ENCODE measurements at places on chromosomes 12 and 14.

DNA sequence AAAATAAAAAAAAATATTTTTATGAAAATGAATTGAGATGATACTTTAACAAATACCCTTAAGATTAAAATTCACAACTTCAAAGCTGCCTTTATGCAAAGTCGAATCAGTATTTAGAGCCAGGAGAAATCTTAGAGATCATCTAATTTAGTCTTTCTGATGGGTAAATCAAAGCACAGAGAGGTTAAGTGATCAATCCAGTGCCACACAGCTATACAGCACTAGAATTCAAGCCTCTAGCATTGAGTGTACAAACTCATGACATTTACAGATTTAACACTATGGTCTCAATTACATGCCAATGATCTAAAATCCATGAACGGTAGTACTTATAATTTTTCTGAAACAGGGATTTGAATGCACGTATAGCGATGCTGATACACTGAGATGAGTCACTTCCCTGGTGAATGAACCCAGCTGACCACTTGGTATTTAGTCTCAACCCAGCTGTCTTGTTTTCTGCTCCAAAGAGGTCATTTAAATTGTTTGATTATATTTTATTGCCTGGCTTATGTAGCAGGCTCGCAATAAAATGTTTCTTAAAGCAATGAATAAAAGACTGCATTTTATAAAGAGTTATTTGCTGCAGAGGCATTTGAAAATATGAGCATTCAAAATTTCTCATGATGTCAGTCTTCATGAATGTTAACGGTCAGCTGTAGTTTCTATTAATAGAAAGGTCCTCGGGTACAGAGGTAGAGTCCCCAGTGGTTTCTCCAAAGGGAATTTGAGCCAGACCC, 152.4 kb upstream of the PRICKLE1 start:
- no peak for DNase-seq

GRCh38 chr12:31471051-31471450, 119.9 kb downstream of the DENND5B start:
- no peak for DNase-seq

- no peak for DNase-seq
These were observed 19.3 kb downstream of the SLC6A13 start for GRCh38 chr12:243381-243780.

GRCh38 chr12:102484428-102484958, 4.1 kb upstream of the IGF1 start:
- peak; percentile 48 for DNase-seq

DNA sequence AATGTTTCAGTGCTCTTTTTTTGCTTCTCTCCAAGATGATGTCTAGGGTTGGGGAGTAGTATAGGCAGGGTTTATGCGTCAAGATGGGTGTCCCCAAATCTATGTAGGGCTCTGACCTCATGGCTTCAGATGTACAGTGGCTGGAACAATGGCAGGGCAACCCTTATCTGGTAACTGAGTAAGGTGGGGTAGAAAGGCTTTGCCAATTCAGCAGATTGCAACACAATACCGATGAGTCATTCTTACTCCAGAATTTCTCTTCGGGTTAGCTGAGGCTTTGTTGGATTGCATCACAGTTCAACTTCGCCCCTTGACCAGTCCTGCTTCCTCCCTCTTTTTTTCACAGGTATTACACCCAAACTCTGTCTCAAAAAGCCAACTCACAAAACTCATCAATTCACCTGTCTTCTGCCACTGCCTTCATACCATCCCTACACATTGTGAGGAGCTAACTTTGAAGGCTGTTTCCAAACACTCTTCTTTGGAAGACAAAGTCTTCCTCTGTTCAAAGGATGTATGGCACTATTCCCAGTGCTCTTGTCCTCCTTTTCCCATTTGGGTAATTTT, 190.2 kb upstream of the CNOT2 start:
- no peak for DNase-seq

DNA sequence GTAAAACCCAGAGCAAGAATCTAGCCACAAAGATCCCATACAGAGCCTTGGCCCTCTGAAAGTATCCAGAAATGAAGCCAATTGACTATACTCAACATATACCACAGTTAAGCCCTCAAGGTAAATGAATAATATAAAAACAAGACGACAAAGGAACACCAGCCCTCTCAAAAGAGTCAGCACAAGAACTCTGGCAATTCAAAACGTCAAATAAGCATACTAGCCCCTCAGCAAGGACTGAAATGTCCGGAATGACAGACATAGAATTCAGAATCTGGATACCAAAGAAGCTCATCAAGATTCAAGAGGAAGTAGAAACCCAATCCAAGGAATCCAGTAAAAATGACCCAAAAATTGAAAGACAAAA, 49.9 kb downstream of the GTF2A1 start:
- DNase-seq, result no peak

GRCh38 chr14:76918782-76919394, 92.7 kb downstream of the LRRC74A start:
- peak; percentile 98 for DNase-seq

DNA sequence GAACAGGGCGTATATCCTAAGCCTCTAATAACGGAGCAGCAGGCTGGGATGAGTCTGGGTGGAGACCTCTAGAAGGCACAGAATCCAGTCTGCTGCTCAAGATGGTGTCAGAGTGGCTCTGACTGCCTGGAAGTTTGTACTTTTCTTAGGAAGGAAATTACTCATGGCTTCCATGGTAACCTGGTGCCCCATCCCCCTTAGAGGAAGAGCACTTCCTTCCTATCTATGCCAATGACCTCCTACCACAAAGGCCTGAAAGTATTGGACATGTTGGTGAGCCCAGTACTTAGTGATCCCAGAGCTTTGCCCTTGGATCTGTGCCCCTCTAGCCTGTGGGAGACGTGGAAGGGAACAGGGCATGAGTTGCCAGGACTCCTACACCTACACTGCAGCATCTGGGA, 1.5 kb downstream of the BATF start:
- no peak for DNase-seq

DNA sequence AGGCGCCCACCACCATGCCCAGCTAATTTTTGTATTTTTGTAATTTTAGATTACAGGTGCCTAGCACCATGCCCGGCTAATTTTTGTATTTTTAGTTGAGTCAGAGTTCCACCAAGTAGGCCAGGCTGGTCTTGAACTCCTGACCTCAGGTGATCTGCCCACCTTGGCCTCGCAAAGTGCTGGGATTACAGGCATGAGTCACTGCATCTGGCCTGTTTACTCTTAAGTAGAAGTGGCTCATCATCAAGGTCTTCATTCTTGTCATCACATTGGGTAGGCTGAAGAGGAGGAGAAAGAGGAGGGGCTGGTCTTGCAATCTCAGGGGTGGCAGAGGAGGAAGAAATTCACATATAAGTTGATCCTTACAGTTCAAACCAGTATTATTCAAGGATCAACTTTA, 152.4 kb upstream of the ATP2B1 start:
- DNase-seq, result no peak

DNA sequence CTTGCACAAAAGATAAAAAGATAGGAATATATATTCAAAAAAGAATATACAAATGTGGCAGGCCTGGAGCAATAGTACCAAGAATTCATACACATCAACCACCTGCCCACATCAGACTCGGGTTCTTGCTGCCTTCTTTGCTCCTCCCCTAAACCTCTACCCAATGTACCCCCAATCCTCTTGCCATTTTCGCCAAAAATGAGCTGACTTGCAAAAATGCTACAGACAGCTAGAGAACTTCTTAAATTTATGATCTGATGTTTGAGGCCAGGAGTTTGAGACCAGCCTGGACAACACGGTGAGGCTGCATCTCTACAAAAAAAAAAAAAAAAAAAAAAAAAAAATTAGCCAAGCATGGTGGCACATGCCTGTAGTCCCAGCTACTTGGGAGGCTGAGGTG, 42.9 kb upstream of the SAV1 start:
- DNase-seq, result no peak

DNA sequence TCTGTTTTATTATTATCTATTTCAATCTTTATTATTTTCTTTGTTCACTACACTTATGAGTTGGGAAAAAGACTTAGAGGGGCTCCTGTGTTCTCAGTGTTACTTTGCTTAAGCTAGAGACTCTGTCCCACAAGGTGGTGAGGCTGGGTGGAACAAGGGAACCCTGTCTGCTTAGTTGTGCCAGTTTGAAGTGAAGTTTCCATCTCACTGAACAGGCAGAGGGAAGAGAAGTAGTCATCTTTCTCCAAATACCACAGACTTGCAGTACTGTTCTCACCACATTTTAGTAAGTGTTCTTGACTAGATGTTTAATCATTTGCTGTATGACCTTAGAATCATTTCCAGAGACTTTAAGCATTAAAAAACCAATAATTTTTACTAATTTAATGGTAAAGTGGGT, 195.7 kb upstream of the NEDD1 start:
- no peak for DNase-seq

DNA sequence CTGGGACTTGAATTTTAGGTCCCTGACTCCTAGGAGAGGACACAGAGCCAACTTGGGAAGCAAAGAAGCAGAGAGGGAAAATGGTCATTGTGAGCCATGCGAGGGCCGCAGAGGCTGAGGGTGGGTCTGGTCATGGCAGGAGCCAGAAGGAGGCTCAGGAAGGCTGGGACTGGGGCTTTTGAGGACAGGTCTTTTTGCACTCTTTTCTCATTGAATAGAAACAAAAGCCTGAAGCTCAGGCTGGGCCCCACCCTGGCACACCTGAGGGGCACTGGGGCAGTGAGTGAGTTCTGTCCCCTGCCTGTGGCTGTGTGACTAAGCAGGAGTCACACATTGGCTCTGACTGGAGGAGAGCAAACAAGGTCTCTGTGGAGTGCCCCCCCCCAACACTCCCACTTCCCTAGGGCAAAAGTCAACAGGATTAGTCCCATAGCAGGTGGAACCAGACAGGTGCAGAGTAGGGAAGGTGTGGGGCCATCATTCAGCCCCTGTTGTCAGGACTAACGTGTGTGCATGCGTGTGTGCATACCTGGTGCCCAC, 2.8 kb downstream of the KRT7 start:
- DNase-seq, result no peak

GRCh38 chr14:61119006-61119405, 138.0 kb downstream of the SLC38A6 start:
- no peak for DNase-seq

DNA sequence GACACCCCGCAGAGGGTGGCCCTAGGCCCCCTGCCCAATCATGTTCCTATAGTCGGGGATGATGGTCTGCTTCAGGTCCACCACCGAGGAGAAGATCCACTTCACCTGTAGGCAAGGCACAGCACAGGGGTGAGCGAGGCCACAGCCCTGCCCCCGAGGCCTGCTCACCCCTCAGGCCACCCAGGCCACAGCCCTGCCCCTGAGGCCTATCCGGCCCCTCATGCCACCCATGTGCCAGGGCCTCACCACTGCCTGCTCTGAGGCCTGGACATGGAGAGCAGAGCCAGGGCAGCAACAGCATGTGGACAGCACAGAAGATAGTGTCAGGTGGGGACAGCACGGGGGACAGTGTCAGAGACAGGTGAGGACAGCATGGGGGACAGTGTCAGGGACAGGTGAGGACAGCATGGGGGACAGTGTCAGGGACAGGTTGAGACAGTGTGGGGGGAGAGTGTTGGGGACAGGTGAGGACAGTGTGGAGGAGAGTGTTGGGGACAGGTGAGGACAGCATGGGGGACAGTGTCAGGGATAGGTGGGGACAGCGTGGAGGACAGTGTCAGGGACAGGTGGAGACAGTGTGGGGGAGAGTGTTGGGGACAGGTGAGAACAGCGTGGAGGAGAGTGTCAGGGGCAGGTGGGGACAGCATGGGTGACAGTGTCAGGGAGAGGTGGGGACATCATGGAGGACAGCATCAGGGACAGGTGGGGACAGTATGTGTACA, 239.7 kb downstream of the TMEM121 start:
- DNase-seq, result no peak

DNA sequence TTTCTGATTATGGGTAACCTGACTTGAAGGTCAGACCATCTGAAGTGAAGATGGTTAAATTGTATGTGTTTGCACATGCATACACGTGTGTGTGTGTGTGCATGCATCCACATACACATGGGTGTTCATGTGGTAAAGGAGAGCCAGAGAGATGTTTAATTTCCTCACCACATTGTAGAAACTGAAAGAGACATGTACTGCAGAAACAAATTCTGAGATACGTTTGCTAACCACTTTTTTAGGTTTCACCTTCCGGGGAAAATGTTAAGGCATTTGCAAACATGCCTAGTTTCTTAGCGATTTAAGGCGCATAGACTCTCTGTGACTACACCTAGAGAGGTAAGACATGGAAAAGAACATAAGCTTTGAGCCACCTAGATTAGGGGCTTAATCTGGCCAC, 362.9 kb downstream of the RAD51B start:
- DNase-seq, result no peak

GRCh38 chr14:35441160-35441559, 36.6 kb upstream of the NFKBIA start:
- DNase-seq, result no peak

DNA sequence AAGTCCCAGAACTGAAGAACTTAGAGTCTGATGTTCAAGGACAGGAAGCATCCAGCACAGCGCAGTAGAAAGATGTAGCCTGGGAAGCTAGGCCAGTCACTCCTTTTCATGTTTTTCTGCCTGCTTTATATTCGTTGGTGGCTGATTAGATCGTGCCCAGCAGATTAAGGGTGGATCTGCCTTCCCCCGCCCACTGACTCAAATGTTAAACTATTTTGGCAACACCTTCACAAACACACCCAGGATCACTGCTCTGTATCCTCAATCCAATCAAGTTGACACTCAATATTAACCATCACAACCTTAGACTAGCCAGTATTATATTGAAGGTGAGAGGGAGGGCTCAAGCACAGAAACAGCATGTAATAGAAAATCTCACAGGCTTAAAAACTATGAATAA, 222.9 kb downstream of the C12orf50 start:
- DNase-seq, result no peak

DNA sequence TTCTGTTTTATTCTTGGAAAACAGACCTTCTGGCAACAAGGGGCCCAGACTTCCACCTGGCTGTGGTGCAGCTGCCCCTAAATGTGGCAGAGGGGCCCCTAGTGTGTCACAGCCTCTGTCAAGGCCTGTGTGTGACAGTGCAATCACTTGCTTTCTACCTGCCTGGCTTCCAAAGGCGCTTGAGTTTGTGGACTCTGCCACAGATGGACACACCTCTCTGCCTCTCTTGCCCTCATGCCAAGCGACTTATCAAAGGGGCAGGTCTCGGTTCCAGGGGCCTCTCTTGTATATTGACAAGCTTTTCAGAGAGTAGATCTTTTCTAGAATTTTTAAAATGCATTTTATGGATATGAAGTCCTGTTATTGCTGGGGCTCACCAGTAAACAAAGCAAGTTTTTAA, 217.2 kb downstream of the SLC15A4 start:
- no peak for DNase-seq
